Activated CD8-positive, alpha-beta memory T cell treated with anti-CD3 and anti-CD28 coated beads, Interleukin-2, amount 50 U/mL, for 48 hours (primary cell): ENCODE measurements at places on chromosomes 16 and 17.

GRCh38 chr16:27579087-27579980 lies 29.4 kb downstream of the KATNIP start:
- DNase-seq = no peak

GRCh38 chr17:9878786-9879525 lies 26.1 kb downstream of the RCVRN start:
- DNase-seq = no peak

GRCh38 chr17:71192039-71192555 lies 928.7 kb upstream of the SOX9 start:
- no peak for DNase-seq

- no peak for DNase-seq
Measured at GRCh38 chr17:74924250-74924948, at the start of gene OTOP2. OTOP2 (plus strand) TSS chr17:74924273; CDS start chr17:74924633, 360 bp downstream.

- peak; percentile 84 for DNase-seq
Measured at GRCh38 chr17:58335061-58335731, 6.6 kb upstream of the TSPOAP1 start.

GRCh38 chr16:51024703-51025102 lies 126.4 kb downstream of the SALL1 start:
- DNase-seq = no peak

DNA sequence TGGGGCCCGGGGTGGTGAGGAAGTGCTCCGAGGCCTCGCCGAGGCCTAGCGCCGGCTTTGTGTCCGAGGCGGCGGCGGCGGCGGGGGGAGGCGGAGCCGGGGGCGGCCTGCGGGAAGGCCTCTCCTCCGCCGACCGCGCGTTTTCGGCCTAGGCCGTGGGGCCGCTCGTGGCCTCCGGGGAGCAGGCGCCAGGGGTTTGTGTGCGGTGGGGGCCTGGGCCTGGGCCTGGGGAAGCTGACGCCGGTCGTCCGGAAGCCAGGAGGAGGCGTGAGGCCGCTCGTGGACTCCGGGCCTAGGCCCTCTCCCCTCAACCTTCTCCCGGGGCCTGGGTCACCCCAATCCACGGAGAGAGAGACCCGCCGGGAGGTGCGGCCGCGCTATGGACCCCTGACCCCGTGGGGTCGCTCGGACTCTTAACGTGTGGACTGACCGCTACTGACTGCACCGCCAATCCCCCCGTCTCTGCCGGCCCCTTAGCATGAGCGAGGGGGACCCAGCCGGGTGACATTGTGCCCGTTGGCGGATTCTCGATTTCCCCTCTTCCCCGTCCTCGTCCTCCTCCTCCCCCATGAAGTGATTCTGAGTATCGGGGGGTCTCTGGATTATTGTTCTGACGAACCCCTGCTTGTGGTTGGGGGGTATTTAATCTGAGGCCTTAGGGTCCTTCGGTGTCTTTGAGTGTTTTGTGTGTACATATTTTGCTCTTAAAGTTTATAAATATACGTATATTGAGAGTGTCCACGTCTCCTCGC lies 660 bp downstream of the RBBP6 start:
- DNase-seq = peak; percentile 78

GRCh38 chr17:21042458-21043295 lies at the start of gene USP22:
USP22 (minus strand) TSS chr17:21043011; CDS start chr17:21042835, 176 bp downstream.
- peak; percentile 95 for DNase-seq

- no peak for DNase-seq
Measured at GRCh38 chr17:79537686-79538085, 73.2 kb downstream of the RBFOX3 start.

GRCh38 chr17:10135539-10136257 lies 62.7 kb downstream of the GAS7 start:
- DNase-seq = no peak

GRCh38 chr16:66740010-66740409 lies 11.4 kb downstream of the DYNC1LI2 start:
- no peak for DNase-seq

DNA sequence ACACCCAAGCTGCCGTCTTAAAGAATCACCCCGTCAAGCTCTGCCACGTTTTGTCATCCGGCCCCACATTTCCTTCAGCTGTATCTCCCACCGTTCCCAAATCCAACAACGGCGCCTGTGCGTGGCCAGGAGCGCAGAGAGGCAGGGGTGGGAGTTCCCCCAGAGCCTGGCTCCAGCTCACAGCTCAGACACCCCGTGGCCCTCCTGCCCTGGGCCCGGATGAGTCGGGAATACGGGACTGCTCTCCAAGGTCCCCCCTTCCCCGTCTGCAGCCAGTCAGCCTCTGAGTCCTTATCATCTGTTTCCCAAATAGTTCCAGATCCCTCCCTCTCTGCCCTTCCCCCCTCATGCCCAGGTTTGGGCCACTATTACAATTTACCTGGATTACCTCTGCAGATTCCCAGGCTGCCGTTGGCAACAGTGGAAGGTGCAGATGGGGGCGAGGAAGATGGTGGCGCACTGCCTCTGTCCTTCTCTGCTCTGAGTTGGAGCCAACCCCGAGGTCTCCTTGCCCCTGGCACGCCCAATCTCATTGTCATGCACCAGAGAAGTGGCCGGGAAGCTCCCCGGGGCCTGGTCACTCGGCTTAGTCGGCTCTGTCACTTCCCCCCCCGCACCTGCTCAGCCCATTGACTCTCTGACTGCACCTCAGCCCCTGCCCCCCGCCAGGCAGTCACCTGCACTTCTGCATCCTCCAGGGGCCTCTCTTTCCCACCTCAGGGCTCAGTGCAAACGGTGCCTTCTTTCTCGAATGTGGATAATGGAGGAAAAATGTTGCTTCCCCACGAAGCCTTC lies 18.3 kb upstream of the RPTOR start:
- no peak for DNase-seq

- no peak for DNase-seq
Measured at GRCh38 chr17:77273397-77274085, 132.8 kb downstream of the SEC14L1 start.

DNA sequence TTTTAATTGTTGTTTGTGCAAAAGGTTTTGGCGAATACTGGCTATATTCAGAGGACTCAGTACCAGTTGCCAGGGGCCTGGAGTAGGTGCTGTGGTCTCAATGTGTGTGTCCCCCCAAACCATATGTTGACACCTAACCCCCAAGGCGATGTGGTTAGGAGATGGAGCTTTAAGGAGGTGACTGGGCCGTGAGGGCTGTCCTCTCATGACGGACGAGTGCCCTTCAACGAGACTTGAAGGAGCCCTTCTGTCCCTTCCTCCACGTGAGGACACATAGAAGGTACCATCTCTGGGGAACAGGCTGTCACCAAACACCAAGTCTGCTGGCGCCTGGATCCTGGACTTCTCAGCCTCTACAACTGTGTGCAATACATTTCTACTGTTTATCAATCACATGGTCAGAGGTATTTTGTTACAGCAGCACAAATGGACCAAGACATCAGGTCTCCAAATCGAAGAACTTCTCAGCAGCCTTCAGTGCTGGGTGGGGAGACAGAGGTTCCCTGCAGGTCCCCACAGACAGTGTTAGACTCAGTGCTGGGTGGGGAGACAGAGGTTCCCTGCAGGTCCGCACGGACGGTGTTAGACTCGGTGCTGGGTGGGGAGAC lies 24.8 kb upstream of the METRNL start:
- peak; percentile 55 for DNase-seq

GRCh38 chr16:4801051-4801961 lies 1.1 kb downstream of the ROGDI start:
- DNase-seq = peak; percentile 59

GRCh38 chr17:7313088-7313889 lies 1.9 kb downstream of the GPS2 start:
- DNase-seq = peak; percentile 79

DNA sequence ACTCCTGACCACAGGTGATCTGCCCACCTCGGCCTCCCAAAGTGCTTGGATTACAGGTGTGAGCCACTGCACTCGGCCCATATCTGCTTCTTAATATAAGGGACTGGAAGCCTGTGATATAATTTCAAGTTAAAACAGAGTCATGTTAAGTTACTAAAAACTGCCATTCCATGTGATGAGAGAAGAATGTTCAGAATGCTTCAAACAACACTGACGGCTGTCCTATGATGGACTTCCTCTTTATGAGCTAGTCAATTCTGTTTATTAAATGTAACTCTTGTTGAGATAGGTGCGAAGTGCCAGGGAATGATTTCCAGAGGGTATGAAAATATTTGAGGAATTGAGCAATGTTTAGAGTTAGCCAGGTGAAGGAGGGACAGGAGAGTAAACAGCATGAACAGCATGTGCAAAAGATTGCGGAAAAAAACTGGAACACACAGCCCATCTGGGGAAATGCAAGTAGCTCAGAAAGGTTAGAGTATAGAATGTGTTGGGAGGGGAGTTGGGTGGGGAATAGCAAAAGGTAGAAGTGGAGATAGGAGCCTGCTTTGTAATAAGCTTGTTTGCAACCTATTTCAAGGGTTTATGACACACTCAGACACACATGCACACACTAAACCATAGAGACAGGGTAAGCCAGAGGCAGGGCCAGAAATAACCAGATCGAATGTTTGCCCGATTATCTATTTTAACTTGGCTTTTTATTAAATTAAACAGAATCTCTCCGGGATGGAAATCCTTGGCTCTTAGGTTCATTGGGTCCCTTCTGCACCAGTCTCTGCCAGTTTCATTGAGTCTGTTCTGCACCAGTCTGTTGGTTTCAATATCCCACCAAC lies 135.6 kb upstream of the COX10 start:
- DNase-seq = no peak

DNA sequence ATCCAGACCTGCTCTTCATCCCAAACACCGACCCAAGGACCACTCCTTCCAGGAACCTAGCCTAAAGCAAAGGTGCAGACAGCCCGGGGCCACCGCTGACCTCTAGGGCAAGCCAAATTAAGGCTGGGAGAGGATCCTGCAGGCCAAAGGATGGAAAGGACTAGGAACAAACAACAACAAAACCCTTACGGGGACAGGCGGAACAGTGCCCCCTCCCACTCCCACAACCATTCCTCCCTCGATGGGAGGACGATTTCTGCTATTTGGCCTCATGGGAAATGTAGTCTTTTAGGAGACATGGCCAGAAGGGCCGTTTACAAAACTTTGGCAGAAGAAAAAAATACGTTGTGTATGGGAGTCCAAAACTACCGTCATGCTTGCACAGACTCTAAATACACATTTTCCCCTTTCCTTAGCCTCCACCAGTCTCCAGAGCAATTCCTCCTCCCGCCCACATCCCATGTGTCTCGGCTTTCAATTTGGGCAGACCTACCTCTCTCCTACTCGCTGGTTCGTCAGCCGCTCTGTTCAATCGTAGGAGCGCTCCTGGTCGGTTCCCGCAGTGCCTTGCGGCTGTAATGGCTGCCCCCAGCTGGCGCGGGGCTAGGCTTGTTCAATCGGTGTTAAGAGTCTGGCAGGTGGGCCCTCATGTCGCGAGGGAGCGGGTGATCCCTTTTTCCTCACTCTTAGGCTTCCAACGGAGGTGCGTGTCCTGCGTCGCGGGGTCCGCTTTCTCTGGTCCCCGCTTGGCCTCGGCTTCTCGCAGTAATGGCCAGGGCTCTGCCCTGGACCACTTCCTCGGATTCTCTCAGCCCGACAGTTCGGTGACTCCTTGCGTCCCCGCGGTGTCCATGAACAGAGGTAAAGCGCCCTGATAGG lies at the start of gene ERAL1:
TSS of gene ERAL1 (plus strand) at position 560 of the 879 bp plus-strand sequence. CDS start at position 579, 19 bp downstream.
- peak; percentile 89 for DNase-seq

GRCh38 chr17:34979650-34980352 lies 511 bp upstream of the LIG3 start:
- DNase-seq = no peak

DNA sequence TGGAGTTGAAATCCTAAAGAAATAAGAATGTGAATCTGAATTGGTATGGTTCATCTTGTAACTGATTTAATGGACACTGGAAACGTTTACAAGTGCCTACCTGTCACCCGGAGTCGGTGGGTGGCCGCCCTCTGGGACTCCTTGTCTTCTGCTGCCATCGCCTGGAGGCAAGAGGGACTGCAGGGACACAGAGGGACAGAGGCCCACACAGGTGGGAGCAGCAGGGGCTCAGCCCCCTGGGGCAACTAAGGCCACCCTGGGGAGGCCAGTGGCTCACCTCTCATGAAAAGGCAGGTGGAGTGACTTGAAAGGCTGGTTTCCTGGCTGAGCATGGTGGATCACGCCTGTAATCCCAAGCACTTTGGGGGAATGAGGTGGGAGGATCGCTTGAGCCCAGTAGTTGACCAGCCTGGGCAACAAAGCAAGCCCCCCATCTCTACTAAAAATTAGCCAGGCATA lies 23.2 kb downstream of the TMEM92 start:
- peak; percentile 91 for DNase-seq

DNA sequence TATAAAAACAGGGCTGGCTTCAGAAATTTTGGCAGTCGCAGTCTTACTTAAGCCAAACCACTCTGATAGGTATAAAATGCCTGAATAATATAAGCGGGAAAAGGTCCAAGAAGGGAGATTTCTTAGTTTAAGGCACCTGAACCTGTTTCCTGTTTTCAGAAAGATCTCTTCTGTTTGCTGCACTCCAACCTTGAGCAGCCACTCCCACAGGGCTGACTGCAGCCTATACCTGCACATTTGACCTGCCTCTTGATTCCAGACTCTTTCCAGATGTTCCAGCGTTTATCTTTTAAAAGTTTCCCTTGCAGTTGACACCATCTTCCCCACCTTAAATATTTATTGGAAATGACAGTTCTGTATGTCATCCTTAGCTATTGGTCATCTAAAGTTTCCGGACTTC lies 132.2 kb downstream of the SKAP1 start:
- no peak for DNase-seq

GRCh38 chr16:56344518-56345405 lies 80.6 kb downstream of the AMFR start:
- no peak for DNase-seq

DNA sequence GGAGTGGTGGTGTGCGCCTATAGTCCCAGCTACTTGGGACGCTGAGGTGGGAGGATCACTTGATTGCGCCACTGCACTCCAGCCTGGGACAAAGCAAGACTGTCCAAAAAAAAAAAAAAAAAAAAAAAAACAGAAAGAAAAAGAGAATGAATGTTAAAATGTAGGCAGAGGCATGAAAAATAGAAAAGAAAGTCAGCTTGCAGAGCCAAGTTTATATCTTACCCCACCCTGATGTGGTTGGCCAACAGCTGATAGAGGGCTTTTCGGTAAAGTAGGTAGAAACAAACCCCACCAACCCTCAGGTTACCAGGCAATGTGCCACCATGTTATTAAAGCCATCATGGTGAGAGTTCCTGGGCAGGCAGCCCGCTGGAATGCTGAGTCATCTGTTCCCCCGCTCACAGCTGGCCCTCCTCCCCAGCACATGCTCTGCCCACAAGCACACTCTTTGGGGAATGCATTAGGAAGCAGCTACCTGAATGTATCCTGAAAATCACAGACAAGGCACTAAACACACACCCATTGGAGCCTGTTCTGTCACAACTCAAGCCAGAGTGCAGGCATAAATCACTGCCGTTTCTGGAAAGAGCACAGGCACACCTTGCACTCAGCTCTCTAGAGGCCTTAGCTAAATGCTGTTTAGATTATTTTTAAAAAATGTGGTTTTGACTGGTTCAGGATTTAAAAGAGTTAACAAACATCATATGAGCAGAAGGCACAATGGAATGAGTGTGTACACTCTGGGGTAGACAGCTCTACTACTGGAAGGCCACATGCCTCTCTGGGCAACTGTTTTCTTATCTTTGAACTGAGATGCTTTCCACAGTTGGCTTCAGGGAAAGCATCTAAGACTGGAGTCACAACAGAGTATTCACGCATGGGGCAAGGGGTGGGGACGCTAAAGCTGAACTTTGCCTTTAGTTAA lies 128.5 kb downstream of the PARN start:
- no peak for DNase-seq

- no peak for DNase-seq
Measured at GRCh38 chr17:881778-882177, 97.8 kb downstream of the NXN start.
